Progenitor cell of endocrine pancreas (in vitro differentiated cells): ENCODE measurements at places on chromosomes 11 and 22. TPM values are rescaled to one million over a fixed set of nuclear protein-coding genes. Genes with fewer than 3 reads are reported as not detected.

- H3K36me3 ChIP-seq, result no peaks in the 10 kb centered on the region
- H3K27ac ChIP-seq, result no peak overlapping the region
- H3K4me3 ChIP-seq, result no peak overlapping the region
- peaks cover 12% of the 10 kb centered on the region for H3K27me3 ChIP-seq
- H3K4me1 ChIP-seq, result peaks cover 2% of the 10 kb centered on the region
- no peak for DNase-seq
These were observed 25.7 kb upstream of the CRTAM start for GRCh38 chr11:122812638-122813037.

The UPB1 gene
- 0.50 and 0.75 TPM in 2 replicates for total RNA-seq

DNA sequence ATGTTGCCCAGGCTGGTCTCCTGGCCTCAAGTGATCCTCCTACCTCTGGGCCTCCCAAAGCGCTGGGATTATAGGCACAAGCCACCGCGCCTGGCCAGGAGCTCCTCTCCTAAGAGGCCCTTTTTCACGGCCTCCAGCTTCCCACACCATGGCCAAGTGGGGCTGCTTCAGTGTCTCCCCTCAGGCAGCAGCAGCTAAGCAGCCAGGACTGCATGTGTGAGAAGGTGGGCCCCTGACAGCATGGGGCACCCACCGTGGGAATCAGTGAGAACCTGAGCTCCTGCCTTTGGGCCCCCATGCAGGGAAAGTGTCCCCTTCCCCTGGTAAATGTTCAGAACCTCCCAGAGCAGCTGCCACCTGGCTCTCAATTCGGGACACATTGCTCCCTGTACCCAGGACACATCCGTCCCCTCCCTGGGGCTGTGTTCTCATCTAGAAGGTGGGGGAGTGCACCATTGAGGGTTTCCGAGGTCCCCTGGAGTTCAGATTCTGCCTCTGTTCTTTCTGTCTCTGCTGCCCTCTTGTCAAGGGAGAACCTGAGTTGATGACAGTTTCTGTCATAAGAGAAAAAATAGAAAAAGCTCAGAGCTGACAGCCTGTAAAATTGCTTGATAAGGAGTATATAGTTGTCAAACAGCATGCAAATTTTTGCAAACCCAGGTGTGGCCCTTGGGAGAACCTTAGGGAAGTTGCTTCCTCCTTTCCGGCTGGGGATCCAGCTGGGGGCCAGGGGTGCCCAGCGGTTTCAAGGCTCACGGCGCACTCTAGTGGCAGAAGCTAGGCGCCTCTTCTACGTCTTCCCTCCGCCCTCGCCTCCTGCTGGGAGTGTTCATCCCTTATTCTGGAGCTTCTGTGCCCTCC lies 29.7 kb downstream of the FAM83F start:
- no peak overlapping the region for H3K27ac ChIP-seq
- DNase-seq, result peak; percentile 57
- H3K36me3 ChIP-seq, result peaks cover 5% of the 10 kb centered on the region
- no peak overlapping the region for H3K4me3 ChIP-seq
- no peaks in the 10 kb centered on the region for H3K27me3 ChIP-seq

The NPTXR gene
- total RNA-seq, result 4.7 TPM in 2 replicates

DNA sequence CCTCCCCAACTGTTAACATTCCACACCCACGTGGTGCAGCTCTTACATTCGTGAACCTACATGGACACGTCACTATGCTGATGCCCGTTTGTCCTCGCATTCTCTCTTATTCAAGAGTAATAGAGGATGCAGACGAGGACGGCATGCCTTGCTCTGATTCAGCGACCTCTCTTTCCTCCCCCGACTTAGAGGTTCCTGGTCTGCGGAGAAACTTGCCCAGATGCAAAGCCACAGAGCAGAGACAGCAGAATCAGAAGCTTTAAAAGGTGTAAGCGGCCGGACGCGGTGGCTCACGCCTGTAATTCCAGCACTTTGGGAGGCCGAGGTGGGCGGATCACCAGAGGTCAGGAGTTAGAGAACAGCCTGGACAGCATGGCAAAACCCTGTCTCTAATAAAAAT lies 288.0 kb downstream of the NTM start:
- no peak for DNase-seq
- H3K4me1 ChIP-seq, result peaks cover 24% of the 10 kb centered on the region
- no peak overlapping the region for H3K27ac ChIP-seq
- peaks cover 78% of the 10 kb centered on the region for H3K27me3 ChIP-seq
- no peak overlapping the region for H3K4me3 ChIP-seq

The IL18 gene
- total RNA-seq, result 1.4 and 2.9 TPM in 2 replicates

- H3K4me1 ChIP-seq, result peaks cover 7% of the 10 kb centered on the region
- no peak for DNase-seq
- no peak overlapping the region for H3K27ac ChIP-seq
- H3K4me3 ChIP-seq, result no peak overlapping the region
- no peaks in the 10 kb centered on the region for H3K27me3 ChIP-seq
These were observed 14.2 kb downstream of the RTL6 start for GRCh38 chr22:44483878-44484277.

- peak overlapping the region; percentile 23 for H3K4me3 ChIP-seq
- no peak for DNase-seq
- peak overlapping the region; percentile 95 for H3K27ac ChIP-seq
- peaks cover 3% of the 10 kb centered on the region for H3K36me3 ChIP-seq
These were observed 125.9 kb downstream of the TEAD1 start for GRCh38 chr11:12800032-12800671.

DNA sequence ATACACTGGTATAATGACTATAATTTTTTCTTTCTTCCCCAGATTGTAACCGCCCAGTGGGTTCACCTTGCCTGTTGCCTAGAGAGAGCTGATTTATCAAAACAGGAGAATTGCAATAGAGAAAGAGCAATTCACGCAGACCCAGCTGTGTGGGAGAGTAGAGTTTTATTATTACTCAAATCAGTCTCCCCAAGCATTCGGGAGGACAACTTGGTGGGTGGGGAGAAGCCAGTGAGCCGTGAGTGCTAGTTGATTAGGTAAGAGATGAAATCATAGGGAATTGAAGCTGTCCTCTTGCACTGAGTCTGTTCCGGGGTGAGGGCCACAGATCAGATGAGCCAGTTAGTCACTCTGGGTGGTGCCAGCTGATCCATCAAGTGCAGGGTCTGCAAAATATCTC lies 73.2 kb downstream of the SLC35F2 start:
- H3K4me3 ChIP-seq, result no peak overlapping the region
- no peaks in the 10 kb centered on the region for H3K27me3 ChIP-seq
- DNase-seq, result no peak
- peaks cover 5% of the 10 kb centered on the region for H3K4me1 ChIP-seq
- H3K36me3 ChIP-seq, result no peaks in the 10 kb centered on the region

The MMP13 gene
- total RNA-seq, result not detected in 2 replicates

DNA sequence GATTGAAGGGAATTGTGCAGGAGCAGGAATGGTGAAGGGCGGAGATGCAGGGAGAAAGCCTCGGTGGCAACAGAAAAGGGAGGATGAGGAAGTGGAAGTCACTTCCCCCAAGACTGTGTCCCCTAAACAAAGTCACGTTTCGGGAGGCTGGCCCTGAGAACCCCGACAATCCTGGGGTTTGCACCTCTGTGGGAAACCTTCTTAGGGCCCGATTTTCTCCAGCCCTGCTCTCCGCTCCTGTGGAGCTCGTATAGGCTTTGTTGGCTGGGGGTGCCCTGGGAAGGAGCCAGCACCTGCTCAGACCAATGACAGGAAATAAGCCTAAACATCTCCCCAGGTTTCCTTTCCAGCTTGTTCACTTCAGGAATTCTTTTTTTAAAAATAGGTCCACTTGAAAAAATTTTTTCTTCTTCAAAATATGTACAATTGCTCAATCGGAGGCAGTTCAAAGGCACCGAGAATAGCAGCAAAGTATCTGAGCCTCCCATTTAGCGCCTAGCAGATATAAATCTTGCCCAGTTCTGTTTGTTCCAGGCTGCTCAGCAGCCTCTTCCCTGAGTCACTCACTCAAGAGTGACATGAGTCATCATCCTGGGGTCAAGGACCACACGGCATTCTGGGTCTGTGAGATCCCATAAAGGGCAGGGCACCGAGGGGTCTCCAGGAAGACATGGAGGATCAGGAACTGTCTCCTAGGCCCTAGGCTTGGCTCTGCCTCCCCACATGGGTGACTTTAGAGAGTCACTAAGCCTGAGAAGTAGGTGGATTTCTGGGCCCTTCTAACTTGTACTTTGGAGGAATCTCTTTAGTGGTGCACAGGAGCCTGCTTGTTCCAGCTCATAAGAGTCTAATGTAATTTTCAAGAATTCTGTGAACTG lies 34.0 kb downstream of the IRAG1 start:
- peak overlapping the region; percentile 49 for H3K27ac ChIP-seq
- H3K4me3 ChIP-seq, result no peak overlapping the region
- H3K36me3 ChIP-seq, result no peaks in the 10 kb centered on the region
- H3K4me1 ChIP-seq, result no peaks in the 10 kb centered on the region
- H3K27me3 ChIP-seq, result no peaks in the 10 kb centered on the region

DNA sequence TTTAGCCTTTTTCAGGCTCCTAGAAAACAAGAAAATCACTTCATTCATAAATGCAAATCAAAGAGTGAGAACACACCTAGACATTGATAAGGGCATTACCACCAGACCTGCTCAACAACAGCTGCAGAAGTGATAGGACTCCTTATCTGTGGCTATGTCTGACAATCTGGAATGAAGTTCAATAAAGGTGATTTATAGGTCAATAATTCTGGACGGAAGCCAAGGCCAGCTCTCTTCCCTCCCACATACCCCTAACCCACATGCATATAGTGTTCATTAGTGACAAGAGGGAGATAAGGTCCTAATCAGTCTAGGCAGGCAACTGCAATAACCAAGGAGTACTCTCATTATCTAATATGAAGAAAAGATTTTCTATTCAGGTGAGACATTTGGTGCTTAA lies 111.3 kb downstream of the ETS1 start:
- H3K36me3 ChIP-seq, result no peaks in the 10 kb centered on the region
- no peak for DNase-seq
- H3K4me1 ChIP-seq, result peaks cover 35% of the 10 kb centered on the region
- H3K27ac ChIP-seq, result no peak overlapping the region
- peaks cover 69% of the 10 kb centered on the region for H3K27me3 ChIP-seq

- no peak for DNase-seq
- no peak overlapping the region for H3K27ac ChIP-seq
- peaks cover 4% of the 10 kb centered on the region for H3K36me3 ChIP-seq
These were observed 808.4 kb downstream of the TBC1D22A start for GRCh38 chr22:47570851-47571250.

DNA sequence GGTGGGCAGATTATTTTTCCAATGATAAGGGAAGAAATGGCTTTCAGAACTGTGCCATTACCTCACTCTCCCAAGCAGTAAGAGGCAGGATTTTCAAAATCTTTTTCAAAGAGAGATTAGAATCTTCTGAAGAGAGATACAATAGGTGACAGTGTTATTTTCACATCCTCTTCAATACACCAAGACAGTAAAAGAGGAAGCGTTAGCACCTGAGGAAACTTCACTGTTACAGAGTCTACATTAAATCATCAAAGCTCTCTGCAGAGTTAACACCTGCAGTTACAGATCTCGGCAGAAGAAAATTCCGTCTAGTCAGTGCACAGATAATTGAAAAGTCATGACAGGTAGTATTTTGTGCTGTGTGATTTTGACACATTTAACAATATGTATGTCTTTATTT lies 144.9 kb downstream of the PGR start:
- no peak overlapping the region for H3K27ac ChIP-seq
- no peak for DNase-seq
- no peak overlapping the region for H3K4me3 ChIP-seq
- H3K36me3 ChIP-seq, result peaks cover 3% of the 10 kb centered on the region
- no peaks in the 10 kb centered on the region for H3K27me3 ChIP-seq

The SLC22A9 gene
- not detected in 2 replicates for total RNA-seq

- H3K27ac ChIP-seq, result peak overlapping the region; percentile 82
- H3K36me3 ChIP-seq, result peaks cover 10% of the 10 kb centered on the region
- H3K27me3 ChIP-seq, result no peaks in the 10 kb centered on the region
- H3K4me3 ChIP-seq, result no peak overlapping the region
- DNase-seq, result no peak
These were observed 5.2 kb downstream of the PCSK7 start for GRCh38 chr11:117226388-117227385.

The HSCB gene
- total RNA-seq, result 15.3 and 18.5 TPM in 2 replicates

DNA sequence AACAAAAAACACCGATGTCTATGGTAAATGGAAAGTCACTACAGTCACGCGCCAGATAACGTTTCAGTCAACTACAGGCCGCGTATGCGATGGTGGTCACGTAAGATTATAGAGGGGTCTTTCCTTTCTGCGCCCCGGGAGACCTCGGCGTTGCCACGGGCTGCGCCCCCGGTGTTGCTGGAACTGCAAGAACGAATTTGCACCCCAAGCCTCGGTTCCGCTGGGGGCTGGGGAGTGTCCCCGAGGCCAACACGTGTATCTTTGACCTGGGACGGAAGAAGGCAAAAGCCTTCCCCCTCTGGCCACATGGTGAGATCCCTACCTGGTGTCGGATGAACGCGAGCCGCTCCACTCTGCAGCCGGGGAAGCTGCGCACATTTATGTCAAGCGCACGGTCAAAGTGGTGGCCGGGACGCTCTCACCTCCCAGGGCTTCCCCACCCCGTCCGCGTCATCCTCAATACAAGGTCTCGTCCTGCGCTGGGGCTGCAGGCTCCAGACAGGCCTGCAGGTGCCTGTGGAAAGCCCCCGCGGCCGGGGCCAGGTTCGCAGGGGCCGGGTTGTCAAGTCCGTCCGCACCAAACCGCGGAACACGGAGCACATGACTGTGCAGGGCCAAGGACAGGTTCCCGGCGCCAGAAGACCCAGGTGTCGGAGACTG lies 29.3 kb upstream of the APLP2 start:
- H3K36me3 ChIP-seq, result no peaks in the 10 kb centered on the region
- no peak overlapping the region for H3K27ac ChIP-seq
- H3K4me1 ChIP-seq, result peaks cover 7% of the 10 kb centered on the region
- DNase-seq, result no peak
- no peak overlapping the region for H3K4me3 ChIP-seq
- no peaks in the 10 kb centered on the region for H3K27me3 ChIP-seq

DNA sequence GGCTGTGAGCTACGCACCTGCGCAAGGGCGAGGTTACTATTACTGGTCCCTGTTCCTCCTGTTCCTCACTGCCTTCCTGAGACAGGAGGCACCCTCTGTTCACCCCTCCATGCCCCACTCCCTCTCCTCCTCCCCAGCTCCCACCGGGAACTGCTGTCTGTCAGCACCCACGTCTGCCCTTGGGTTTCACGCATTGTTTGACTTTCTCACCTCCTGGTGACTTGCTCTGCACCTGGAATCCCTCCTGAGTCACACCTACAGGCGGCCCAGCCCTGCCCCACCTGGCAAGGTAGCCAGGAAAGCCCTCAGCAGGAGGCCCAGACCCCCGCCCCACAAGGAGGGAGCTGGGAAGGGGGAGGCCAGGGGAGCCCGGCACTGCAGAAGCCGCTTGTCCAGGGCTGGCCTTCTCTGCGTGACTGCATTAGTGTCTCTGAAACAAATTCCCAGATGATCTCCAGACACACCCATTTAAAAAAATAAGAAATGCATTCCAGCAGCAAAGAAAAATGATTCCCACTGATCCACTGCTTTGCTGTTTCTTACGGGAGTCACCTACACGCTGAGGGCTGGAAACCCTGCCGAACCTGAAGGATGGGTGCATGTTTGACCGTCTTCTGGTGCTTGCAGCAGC lies 86.4 kb downstream of the CELSR1 start:
- no peak for DNase-seq
- H3K4me1 ChIP-seq, result peaks cover 55% of the 10 kb centered on the region
- H3K27me3 ChIP-seq, result peaks cover 6% of the 10 kb centered on the region
- peaks cover 3% of the 10 kb centered on the region for H3K36me3 ChIP-seq

The C11orf91 gene
- total RNA-seq, result 0.69 and 1.1 TPM in 2 replicates

GRCh38 chr11:61362542-61362875 lies 335 bp downstream of the TMEM138 start:
- H3K36me3 ChIP-seq, result peaks cover 3% of the 10 kb centered on the region
- H3K4me3 ChIP-seq, result peak overlapping the region; percentile 100
- DNase-seq, result no peak
- H3K27me3 ChIP-seq, result no peaks in the 10 kb centered on the region
- H3K4me1 ChIP-seq, result peaks cover 22% of the 10 kb centered on the region
- H3K27ac ChIP-seq, result peak overlapping the region; percentile 99

The CHRM1 gene
- 0.62 and 0.67 TPM in 2 replicates for total RNA-seq
